GM03348 (cell line): ENCODE measurements at places on chromosomes 16 and 17.

GRCh38 chr17:66228887-66229782, at the start of gene APOH:
APOH (minus strand) TSS chr17:66229415; CDS start chr17:66229379, 36 bp downstream.
- no peak for DNase-seq

- no peak for DNase-seq
These were observed 5.7 kb downstream of the CALB2 start for GRCh38 chr16:71364133-71364681.

GRCh38 chr16:31183432-31184428, 3.8 kb downstream of the FUS start:
- DNase-seq, result no peak

DNA sequence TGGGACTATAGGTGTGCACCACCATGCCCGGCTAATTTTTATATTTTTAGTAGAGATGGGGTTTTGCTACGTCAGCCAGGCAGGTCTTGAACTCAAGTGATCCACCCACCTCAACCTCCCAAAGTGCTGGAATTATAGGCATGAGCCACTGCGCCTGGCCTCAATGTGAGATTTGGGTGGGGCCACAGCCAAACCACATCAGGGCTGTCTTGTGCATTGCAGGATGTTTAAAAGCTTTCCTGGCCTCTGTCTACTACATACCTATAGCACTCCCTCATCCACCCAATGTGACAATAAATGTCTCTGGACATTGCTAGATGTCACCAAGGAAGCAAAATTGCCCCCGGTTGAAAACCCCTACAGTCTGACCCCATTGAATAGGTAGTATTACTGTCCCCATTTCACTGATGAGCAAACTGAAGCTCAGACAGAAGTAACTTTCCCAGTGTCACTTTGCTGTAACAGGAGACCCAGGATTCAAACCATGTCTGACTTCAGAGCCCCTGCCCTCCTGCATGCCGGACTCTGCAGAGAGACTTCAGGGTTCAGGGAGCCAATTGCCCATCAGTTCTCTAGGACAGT, 3.6 kb upstream of the MAP3K14 start:
- peak; percentile 33 for DNase-seq

DNA sequence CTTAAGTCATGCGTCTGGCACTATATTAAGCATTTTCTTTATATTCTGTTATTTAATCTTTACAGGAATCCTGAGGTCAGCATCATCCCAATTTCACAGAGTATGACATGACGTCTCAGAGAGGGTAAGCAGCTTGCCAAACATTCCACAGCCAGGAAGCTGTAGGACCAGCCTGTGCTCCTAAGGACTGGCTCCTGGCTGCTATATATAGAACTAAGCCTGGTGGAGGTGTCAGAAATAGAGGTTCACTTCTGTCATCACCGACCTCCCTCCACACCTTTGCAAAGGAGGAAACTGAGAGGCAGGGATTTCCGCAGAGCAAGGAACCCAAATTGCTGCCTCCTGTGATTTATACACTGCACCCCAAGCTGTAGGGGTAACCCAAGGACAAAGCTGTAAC, 37.9 kb upstream of the NDRG4 start:
- DNase-seq, result no peak

GRCh38 chr16:49959552-49960277, 65.3 kb upstream of the CNEP1R1 start:
- no peak for DNase-seq

DNA sequence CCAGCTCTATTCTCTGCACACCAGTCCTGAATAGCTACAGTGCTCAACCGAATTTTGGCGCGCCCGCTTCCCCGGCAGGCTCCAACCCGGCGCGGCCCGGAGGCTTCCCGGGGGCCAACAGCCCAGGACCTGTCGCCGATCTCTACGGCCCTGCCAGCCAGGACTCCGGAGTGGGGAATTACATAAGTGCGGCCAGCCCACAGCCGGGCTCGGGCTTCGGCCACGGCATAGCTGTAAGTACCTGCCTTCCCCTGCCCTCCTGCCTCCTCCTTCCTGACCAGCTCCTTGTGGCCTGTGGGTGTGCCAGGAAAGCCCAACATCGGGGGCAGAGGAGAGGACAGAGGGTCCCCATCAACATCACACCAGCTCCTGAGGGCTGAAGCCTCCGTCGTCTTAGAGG, 70.2 kb downstream of the CCDC182 start:
- no peak for DNase-seq

DNA sequence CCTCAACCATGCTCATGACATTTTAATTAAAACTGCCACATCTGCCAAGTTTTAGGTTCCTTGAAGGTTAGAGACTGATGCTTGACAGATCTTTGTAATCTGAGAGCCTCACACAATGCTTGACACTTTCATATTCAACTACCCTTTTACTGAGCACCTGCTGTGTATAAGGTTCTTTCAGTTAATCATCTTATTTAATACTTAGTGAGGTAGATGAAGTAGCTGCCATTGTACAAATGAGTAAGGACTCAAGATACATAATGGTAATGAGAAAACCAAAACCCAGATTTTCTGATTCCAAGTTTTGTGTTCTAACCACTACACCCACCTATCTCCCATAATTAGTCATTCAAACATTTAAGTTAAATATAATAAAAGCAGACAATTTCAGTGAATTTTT, 35.4 kb upstream of the ARL6IP1 start:
- no peak for DNase-seq

GRCh38 chr17:78683408-78683961, 98.6 kb downstream of the CYTH1 start:
- no peak for DNase-seq

GRCh38 chr16:9425236-9425635, 333.8 kb downstream of the HAPSTR1 start:
- no peak for DNase-seq

- DNase-seq, result no peak
These were observed 45.7 kb upstream of the CSNK2A2 start for GRCh38 chr16:58243528-58244004.

GRCh38 chr17:79854080-79855060, 15.1 kb upstream of the CBX4 start:
- no peak for DNase-seq

DNA sequence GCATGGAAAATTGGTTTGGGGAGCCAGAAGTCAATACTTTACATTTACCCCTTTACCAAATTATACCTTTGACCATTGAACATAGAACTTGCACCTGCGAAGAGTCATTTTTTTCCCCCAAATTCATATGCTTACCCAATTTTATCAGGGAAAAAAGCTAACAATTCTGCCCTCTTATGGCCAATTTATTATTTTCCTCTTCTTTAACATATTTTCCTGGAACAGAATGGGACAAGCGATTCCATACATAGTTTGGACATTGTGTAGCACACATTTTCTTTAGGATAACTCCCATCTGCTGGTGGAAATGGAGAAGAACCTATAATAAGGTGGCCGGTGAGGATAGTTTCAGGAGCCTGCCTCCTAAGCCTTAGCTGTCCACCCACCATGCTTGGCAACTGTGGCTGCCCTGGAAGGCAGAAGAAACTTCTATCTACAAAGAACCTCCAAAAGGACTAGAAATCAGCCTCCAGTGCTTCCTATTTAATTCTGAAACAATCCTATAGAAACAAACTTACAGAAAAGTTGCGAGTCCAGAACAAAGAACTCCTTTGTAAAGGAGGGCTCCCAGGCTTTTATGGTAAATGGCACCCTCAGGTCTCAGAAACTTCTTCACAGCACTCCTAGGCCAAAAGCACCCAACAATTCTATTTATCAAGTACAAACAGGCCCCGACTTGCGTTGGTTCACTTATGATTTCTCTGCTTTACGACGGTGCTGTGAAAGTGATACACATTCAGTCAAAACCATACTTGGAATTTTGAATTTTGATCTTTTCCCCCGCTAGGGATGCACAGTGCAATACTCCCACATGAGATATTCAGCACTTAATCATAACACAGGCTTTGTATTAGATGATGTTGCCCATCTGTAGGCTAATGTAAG, 64.1 kb upstream of the CACNG4 start:
- DNase-seq, result peak; percentile 29

DNA sequence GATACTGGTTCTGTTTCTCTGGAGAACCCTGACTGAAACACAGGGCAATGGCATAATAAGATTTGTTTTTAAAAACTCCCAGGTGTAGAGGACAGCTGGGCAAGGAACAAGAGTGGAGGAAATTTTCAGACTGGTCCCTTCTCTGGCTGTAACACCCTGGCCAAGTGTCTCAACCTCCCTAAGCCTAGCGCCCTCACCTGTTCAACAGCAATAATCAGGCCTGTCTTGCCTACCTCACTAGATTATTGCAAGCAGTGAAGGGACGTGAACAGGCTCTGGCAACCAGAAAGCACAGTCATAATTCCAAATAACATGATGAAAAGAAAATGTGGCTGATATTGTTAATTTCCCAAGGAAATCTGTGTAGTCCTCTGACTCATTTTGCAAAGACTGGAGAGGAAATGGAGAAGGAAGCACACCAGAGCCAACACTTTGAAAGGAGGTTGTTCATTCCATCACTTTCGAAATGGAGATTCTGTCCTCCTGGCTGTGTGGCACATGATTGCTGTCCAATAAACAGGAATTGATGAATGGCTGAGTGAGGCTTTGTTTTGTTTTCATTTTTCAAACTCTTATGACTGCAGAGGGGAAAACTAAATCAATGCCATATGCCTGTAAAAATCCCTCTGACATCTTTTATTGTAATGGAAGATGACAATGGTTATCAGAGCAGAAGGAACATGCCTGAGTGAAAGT, 87.5 kb upstream of the HLF start:
- DNase-seq, result peak; percentile 14

GRCh38 chr17:63512388-63512787, 10.8 kb upstream of the KCNH6 start:
- DNase-seq, result no peak

DNA sequence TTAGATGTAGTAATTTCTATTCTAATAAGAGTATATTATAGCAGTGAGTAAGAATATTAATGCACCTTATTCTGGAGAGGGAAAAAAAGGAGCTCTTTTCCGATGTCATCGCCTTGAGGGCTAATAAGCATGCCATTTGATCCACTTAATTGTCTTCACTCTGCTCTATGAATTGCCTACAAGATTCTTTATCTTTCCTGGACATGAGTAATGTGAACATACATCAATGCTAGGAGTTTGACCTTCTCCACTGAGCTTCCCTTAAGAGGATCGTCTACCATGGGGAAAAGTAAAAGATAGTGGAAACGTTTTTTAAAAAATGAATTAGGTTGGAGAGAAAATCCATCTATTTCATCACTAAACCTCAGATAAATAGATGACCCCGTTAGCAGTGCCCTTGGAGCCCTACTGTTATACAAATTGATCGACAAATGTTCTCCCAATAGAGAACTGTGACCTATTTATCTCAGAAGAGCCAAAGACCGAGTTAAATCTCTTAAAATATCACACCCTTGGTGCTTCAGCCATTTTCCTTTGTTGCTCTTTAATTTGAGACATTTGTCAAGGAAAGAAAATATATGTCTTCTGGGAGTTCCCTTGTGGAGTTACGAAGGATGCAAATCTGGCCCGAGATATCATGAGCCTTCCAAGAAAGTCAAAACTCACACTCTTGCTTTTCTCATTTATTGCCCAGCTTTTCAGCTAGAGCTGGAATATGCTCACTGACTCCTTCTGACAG, 898.5 kb downstream of the KCNJ2 start:
- no peak for DNase-seq

DNA sequence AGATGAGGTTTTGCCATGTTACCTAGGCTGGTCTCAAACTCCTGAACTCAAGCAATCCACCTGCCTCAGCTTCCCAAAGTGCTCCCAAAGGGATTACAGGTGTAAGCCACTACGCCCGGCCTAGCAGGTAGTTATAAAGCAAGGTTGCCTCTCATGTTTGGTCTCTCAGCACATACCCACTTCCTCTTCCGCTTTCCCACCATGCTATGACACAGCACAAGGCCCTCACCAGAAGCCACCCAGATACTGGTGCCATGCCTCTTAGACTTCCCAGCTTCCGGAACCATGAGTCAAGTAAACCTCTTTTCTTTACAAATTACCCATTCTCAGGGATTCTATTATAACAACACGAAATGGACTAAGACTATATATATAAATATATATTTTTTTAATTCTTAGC, 143.6 kb downstream of the COPRS start:
- DNase-seq, result no peak

DNA sequence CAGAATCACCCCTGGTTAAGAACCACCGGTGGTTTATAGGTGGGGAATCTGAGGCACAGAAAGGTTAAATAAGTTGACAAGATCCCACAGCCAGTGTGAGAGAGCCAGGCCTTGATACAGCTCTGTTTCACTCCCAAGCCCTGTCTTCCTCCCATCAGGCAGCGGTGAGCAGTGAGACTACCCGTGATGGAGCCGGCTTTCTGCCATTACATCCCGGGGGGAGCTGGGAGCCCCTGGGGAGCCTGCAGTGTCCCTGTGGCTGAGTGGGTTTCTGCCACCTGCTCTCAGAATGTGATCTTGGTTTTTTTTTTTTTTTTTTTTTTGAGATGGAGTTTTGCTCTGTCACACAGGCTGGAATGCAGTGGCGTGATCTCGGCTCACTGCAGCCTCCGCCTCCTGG, 66.4 kb downstream of the ABCC1 start:
- no peak for DNase-seq

GRCh38 chr17:40447806-40448205, 4.6 kb downstream of the IGFBP4 start:
- DNase-seq, result no peak

GRCh38 chr16:67966549-67967182, 1.8 kb downstream of the SLC12A4 start:
- peak; percentile 87 for DNase-seq

DNA sequence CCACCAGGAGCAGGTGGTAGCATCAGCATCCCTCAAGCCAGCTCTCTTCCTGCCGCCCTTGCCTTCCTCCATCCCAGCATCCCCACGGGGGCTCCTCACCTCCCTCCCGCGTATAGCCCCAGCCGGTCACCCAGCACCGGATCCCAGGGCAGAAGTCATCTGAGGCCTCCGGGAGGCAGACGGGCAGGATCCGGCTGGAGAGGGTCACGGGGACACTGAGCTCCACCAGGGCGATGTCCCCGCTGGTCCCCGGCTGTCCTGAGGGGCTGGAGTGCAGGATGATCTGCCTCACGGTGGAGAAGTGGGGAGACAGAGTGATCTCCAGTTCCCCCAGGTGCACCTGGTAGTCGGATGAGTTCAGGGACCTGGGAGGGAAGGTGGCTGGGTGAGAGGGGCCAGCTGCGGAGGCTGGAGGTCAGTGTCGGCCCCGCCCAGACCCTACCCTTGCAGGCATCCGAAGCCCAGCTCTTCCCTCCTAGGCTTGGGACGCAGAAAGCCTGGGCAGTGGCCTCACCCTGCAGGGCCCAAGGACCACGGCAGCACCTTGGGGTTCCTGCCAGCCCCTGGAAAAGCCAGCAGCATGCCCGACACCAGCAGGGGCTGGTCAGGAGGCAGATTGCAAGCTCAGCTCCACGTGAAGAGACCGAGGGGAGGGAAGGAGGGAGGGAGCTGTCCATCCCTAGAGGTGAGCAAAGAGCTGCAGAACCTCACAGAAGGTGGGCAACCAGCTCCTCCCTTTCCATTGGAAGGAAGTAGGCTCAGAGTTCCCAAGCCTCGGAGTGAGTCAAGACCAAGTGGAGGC, 2.3 kb downstream of the TPSG1 start:
- DNase-seq, result no peak

GRCh38 chr17:46046957-46047356, 47.9 kb downstream of the STH start:
- DNase-seq, result no peak
